Suprapubic skin (tissue), 4 donors: ENCODE measurements at places on chromosomes 6 and 20.
A peak's percentile ranks its signal among the peaks of the same experiment; 100 is the strongest.

GRCh38 chr6:13336553-13336952, 8.2 kb upstream of the TBC1D7 start:
- peak; percentile 88 for DNase-seq
- H3K27ac ChIP-seq: no peak overlapping the region
- H3K4me1 ChIP-seq: peaks cover 4% of the 10 kb centered on the region
- no peaks in the 10 kb centered on the region for H3K27me3 ChIP-seq
- no peak overlapping the region for H3K4me3 ChIP-seq
- no peaks in the 10 kb centered on the region for H3K36me3 ChIP-seq

- H3K4me1 ChIP-seq: peaks cover 5% of the 10 kb centered on the region
- no peaks in the 10 kb centered on the region for H3K36me3 ChIP-seq
- H3K4me3 ChIP-seq: no peak overlapping the region
- no peak overlapping the region for H3K27ac ChIP-seq
Observed at GRCh38 chr6:142543606-142544005, 241.8 kb downstream of the ADGRG6 start.

- H3K27ac ChIP-seq: no peak overlapping the region
- H3K27me3 ChIP-seq: peaks cover 6% of the 10 kb centered on the region
- H3K36me3 ChIP-seq: no peaks in the 10 kb centered on the region
- no peak overlapping the region for H3K4me3 ChIP-seq
Observed at GRCh38 chr6:170107606-170108222, 183.2 kb downstream of the DLL1 start.

- no peak overlapping the region for H3K4me3 ChIP-seq
- no peaks in the 10 kb centered on the region for H3K4me1 ChIP-seq
Observed at GRCh38 chr20:36629719-36630681, 16.0 kb downstream of the SLA2 start.

DNA sequence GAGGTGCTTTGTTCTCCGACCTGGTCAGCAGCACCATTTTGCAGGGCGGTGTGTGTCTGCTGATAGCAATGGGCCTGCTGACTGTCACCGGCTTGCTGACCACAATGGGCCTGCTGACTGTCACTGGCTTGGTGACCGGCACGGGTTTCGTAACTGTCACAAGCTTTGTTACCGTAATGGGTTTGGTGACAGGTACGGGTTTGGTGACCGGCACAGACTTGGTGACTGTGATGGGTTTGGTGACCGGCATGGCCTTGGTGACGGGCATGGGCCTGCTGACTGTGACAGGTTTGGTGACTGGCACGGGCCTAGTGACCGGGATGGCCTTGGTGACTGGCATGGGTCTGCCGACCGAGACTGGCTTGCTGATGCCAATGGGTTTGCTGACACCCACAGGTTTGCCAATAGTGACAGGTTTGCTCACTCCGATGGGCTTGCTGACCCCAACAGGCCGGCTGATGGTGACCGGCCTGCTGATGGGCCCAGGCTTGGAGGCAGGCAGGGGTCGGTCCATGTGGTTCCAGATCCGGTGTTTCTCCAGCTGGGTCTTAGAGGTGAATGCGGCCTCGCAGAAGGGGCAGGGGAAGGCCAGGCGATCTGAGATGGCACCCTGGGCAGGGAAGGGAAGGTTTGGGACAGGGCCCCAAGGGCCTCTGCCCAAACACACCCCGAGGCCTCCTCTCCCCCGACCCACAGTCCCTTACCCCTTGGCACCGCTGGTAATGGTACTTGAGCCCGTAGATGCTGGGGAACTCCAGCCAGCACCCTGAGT, 3.4 kb downstream of the ZNF512B start:
- no peak overlapping the region for H3K4me3 ChIP-seq
- H3K27me3 ChIP-seq: no peaks in the 10 kb centered on the region
- peaks cover 20% of the 10 kb centered on the region for H3K4me1 ChIP-seq
- H3K36me3 ChIP-seq: peaks cover 53% of the 10 kb centered on the region

GRCh38 chr6:55668591-55668990, 89.6 kb upstream of the HMGCLL1 start:
- H3K27me3 ChIP-seq: no peaks in the 10 kb centered on the region
- peak overlapping the region; percentile 16 for H3K27ac ChIP-seq
- no peak overlapping the region for H3K4me3 ChIP-seq
- H3K4me1 ChIP-seq: peaks cover 3% of the 10 kb centered on the region
